T-helper 9 cell (primary cell): ENCODE measurements at places on chromosomes 5 and 9.

- no peak for DNase-seq
Observed at GRCh38 chr5:31361234-31361633, 167.7 kb downstream of the CDH6 start.

DNA sequence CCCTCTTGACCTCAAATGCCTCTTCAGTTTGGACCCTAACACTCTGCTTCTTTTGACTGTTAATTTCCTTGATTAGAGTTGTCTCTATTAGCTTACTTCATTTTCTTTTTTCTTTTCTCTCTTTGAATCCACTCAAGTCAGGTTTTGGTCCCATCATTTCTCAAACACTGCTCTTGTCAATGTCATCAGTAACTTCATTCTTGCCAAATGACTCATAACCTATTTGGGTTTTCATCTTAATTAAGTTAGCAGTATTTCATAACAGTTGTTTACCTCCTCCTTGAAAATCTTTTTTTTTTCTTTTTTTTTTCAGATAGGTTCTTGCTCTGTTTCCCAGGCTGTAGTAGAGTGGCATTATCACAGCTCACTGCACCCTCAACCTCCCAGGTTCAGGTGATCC is 119.6 kb downstream of the PARP8 start:
- no peak for DNase-seq

- no peak for DNase-seq
Observed at GRCh38 chr9:99852617-99853016, 30.9 kb downstream of the NR4A3 start.

DNA sequence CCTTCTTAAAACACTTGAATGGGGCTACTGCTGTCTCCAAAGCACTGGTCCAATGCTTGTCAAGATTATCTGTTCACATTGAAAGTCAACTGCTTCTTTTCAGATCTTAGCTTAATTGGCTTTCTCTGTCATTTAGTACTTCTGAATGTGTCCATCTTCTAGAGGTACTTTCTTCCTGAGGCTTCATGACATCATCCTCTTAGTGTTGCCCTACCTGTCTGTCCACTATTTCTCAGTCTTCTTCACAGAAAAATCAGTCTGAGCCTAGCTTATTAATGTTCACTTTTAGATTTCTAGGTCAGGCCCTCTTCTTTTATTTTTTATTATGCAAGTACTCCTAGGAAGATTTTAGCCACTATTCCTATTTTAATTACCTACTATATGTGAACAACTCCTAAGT is 899.9 kb downstream of the DTWD2 start:
- no peak for DNase-seq

GRCh38 chr5:170302653-170303501 is 5.3 kb upstream of the LCP2 start:
- DNase-seq: peak; percentile 69

GRCh38 chr5:61837788-61838187 is 468.2 kb upstream of the KIF2A start:
- DNase-seq: no peak

DNA sequence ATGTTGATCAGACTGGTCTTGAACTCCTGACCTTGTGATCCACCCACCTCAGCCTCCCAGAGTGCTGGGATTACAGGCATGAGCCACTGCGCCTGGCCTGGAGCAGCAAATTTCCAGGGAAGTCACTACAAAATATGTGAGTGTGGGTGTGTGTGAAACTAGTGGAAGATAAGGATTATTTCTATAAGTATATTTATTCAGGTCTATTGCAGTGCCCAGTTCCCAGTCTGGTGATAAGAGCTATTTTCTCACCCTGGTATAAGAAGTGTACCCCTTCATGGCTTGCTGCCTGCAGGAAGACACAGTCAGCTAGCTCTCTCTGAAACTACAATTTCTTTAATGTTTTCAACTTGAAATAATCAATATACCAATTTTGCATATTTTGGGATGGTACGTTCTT is 37.1 kb downstream of the TARS1 start:
- no peak for DNase-seq

DNA sequence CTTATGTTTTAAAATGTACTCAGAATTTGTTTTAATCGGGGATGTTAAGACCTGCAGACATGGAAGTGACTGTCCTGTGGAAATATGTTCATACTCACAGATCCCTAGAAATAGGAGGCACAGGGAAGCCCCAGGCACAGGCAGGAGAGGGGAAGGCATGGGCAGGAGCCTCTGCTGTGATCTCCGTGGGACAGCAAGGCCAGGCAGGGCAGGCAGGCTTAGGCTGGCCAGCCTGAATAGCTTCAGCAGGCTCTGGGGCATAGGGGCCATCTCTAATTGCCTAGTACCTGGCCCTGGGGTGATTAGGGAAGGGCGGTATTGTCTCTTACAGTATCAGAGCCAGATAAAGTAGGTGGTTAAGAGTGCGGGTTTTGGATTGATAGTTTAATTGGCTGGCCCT is 59.8 kb upstream of the PLEKHG4B start:
- no peak for DNase-seq

GRCh38 chr9:85185486-85186217 is 516.1 kb downstream of the NTRK2 start:
- DNase-seq: no peak

DNA sequence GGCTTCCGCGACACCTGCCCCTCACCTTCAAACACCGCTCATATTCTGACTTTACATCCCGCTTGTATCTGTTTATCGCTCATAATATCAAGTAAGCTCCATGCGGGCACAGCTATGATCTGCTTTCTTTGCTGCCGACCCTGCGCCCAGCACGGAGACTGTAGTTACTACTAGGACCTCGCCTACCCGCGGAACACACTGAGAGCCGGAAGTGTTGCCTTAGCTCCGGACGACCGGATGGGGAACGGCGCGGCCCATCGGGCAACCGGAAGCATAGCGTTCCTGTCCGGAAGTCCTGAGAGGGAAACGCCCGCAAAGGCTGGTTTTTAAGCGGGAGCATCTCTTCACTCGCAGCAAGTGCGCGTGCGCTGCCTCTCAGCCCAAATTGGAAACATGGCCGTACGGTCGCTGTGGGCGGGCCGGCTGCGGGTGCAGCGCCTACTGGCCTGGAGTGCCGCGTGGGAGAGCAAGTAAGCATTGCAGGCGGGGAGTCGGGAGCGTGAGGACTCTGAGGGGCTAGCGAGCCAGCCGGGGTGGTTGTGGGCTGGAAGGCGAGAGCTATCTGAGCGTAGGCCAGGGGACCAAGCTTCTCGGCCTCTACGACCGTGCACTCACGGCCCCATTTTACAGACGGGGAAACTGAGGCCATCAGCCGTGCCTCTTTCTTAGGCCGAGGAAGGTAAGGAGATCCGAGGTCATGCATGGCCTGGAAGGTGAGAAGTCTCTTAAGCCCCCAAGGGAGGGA is at the start of gene GRPEL2:
Gene GRPEL2 (plus strand): TSS at position 353 of the 745 bp plus-strand sequence. CDS start 41 bp downstream, at position 394.
- peak; percentile 70 for DNase-seq

DNA sequence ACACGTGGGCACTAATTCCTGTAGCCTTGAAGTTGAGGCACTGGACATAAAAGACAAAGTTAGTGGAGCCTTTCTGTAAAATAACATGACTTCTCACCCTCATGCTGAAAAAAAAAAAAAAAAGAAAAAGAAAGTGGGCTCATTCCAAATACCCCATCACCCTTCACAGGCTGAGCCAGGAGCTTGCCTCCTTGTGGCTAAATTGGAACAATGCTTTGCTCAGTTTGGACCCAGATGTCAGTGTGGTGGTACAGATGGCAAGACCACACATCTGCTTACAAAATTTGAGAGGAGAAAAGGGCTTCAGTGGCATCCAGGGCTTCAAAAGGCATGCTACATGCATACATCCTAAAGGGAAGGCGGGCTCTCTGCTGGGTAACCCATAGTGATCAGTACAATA is 342.8 kb downstream of the EBF1 start:
- DNase-seq: no peak

DNA sequence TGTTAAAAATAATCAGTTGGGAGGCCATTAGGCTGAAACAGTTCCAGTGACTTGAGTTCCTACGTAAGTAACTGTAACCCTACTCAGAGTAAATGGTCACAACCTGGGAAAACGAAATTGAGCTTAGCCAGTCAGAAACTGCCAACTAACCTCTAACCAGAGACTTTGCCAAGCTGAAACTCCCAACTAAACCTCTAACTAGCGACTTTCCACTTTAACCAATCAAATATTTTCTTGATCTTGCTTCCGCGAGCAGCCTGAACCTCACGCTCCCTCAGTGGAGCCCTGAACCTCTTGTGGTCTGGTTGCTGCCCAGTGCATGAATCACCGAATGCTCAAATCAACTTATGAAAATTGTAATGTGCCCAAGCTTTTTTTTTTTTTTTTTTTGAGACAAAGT is 156.2 kb downstream of the MED10 start:
- DNase-seq: no peak

- no peak for DNase-seq
Observed at GRCh38 chr5:149878371-149878770, 66.2 kb downstream of the PDE6A start.

DNA sequence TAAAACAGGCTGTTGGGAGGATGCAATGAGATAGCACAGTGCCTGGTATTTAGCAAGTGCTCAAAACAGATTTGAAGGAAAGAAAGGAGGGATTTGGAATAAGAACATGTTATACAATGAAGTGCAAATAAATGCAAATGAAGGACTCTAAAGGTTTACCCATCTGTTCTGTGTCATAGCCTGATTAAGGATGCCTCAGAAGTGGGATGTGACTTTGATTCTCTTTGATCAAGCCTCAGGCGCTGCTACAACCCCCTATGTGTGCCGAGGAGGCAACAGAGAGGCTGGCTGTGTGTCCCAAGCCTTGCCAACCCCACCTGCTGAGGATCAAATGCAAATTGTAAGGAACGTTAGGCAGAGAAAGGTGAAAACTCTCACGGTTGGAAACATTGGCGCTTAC is 27.2 kb downstream of the GGTA1 start:
- DNase-seq: no peak
